Psoas muscle (tissue), 8 donors: ENCODE measurements at places on chromosomes 1 and 21. TPM values are rescaled to one million over a fixed set of nuclear protein-coding genes. Genes with fewer than 3 reads are reported as not detected.

Gene FOXJ3
- total RNA-seq: 53.1 TPM

DNA sequence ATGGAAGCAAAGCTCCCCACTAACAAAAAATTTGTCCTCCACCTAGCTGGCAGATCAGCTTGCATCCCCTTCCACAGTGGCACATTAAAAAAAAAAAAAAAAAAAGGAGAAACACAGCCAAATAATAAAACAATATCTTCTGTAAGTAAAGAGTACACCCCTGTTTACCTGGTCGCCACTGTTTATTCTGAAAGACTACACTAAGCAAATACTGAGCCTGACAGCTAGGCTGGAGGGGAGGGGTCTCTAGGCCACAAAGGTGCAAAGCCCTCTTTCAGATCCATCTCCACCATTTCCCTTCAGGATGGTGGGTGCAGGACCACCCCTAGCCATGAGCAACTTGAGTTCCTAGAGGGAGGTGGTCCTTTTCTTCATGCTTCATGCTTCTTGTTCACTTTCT is 22.8 kb upstream of the SLC45A3 start:
- H3K36me3 ChIP-seq: peaks cover 16% of the 10 kb centered on the region
- H3K4me1 ChIP-seq: no peaks in the 10 kb centered on the region
- H3K4me3 ChIP-seq: no peak overlapping the region
- H3K27me3 ChIP-seq: no peaks in the 10 kb centered on the region

GRCh38 chr1:41626616-41627375 is 142.3 kb upstream of the EDN2 start:
- no peak overlapping the region for H3K4me3 ChIP-seq
- H3K27ac ChIP-seq: no peak overlapping the region
- H3K27me3 ChIP-seq: no peaks in the 10 kb centered on the region
- DNase-seq: no peak
- H3K36me3 ChIP-seq: no peaks in the 10 kb centered on the region
- peaks cover 10% of the 10 kb centered on the region for H3K4me1 ChIP-seq

DNA sequence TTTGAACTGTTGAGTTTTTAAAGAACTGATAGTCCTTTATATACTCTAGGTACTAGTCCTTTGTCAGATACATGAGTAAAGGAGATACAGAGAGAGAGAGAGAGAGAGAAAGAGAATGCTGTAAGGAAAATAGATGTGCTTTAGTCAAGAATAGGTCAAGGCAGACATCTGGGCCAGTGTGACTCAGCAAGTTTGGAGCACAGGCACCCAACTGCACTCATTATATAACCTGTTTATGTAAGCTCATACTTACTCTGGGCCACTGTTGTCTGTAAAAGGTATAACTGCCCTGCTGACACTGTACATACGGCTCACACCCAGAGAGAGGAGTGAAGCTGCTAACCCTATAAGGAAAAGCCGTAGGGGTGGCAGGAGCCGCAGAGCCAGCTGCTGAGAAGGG is 32.2 kb upstream of the AKT3 start:
- H3K27me3 ChIP-seq: no peaks in the 10 kb centered on the region
- H3K36me3 ChIP-seq: no peaks in the 10 kb centered on the region
- H3K4me3 ChIP-seq: no peak overlapping the region
- no peaks in the 10 kb centered on the region for H3K4me1 ChIP-seq

DNA sequence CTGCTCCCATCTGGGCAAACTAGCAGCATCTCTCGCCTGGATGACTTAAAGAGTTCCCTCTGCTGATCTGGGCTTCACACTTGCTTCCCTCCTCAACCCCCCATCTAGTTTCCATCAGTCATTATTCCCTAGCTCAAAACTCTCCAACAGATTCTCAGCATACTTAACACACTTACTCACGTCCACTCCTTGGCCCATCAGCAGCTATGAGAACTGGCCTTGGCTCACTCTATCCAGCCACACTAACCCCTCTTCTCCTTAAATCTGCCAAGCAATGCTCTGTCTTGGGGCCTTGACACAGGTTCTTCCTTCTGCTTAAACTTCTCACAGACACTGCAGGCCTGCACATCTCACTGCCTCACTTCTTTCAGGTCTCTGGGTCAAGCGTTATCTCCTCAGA is 41.6 kb downstream of the GNG12 start:
- H3K4me3 ChIP-seq: no peak overlapping the region
- peak overlapping the region; percentile 32 for H3K27ac ChIP-seq
- H3K4me1 ChIP-seq: peaks cover 25% of the 10 kb centered on the region
- H3K36me3 ChIP-seq: no peaks in the 10 kb centered on the region
